ENCODE measurements at places on chromosomes 11 and 22. TPM values are rescaled to one million over a fixed set of nuclear protein-coding genes. Genes with fewer than 3 reads are reported as not detected.

- DNase-seq = no peak
Observed at GRCh38 chr22:38793317-38793716, 626 bp downstream of the DNAL4 start.

Gene VPREB1
- total RNA-seq = not detected

Gene USH1C
- 181 TPM for total RNA-seq

Gene OR2AG2
- 0.21 TPM for total RNA-seq

Measured in left colon (tissue), 2 donors.